ENCODE measurements at places on chromosomes 12 and 14. TPM values are rescaled to one million over a fixed set of nuclear protein-coding genes. Genes with fewer than 3 reads are reported as not detected.

CLEC2B gene
- not detected for total RNA-seq

TMEM233 gene
- total RNA-seq = not detected

ANKS1B gene
- 0.16 TPM for total RNA-seq

KCNMB4 gene
- 0.22 TPM for total RNA-seq

DNA sequence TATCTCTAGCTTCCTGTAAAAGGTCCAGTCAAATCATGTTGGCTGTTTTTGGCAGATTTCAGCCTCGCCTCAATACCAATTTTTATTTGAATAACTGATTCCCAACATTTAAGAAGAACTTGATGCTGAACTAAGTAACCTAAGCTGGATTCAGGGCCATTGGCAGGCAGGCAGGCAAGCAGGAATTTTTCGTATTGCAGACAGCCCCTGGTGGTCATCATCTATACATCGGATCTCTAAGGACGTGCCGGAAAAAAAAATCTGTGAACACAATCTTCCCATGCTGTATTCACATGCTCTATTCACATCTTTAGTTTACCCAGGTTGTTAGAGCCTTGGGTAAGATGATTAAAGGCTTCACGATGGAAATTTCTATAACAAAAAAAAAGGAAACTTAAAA is 7.0 kb downstream of the VCPKMT start:
- no peak for DNase-seq

DNA sequence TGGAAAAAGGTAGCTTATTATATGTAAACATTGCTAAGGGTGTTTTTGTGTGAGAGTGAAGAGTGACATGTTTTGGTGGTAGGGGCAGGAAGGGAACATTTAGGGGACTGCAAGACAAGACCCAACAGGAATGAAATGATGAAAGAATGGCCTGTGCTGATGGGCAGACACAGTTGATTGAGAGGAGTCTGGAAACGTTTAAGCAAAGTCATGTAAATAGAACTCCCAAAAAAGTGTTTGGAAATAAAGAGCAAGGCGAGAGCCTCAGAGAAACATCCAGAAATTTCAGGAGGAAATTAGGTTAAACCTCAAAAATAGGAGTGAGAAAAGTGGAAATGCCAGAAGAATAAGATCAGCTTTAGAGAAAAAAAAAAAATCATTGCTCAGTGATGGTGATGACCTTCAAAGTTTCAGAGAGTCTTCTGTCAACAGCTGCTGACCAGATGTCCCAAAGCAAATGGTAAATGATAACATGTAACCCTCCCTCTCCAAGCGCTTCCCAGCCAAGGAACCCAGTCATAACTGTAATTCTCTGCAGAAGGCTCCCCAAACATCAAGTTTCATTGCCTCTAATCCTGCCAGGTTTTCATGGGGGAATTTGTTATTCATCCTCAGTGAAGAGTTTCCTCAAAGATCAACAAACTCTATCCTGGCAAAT is 223.2 kb upstream of the FAR2 start:
- no peak for DNase-seq
